ENCODE measurements at places on chromosomes 7 and 10.

- no peak for DNase-seq
Observed at GRCh38 chr10:77248104-77248790, 389.4 kb downstream of the KCNMA1 start.

GRCh38 chr10:98270073-98270740 lies 2.2 kb upstream of the LOXL4 start:
- no peak for DNase-seq

DNA sequence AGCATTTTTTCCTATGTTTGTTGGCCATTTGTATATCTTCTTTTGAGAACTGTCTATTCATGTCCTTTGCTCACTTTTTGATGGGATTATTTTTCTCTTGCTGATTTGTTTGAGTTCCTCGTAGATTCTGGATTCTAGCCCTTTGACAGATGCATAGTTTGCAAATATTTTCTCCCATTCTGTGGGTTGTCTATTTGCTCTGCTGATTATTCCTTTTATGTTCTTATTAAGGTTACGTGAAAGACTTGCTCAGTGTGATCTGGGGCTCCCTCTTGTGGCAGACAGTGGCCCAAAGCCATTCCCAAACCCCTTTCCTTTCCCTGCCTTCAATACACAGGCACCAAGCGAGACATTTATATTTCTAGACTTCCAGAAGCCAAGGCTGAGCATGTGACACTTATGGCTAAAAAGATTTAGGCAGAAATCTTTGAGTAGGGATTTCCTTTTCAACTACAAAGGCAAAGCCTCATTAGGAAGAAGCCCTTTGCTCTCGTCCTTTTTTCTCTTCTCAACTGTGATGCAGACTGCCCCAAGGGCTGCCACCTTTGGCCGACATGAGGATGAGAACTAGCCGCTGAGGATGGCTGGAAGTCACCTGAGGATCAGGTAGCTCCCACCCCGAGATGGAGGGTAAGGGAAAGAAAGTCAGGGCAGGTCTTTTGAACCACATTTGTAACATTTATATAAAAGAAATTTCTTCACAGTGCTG lies 23.6 kb downstream of the ST8SIA6 start:
- peak; percentile 72 for DNase-seq

- no peak for DNase-seq
Observed at GRCh38 chr10:26787362-26787761, 73.4 kb downstream of the ABI1 start.

- DNase-seq: no peak
Observed at GRCh38 chr7:46369933-46370654, 449.0 kb upstream of the IGFBP3 start.

DNA sequence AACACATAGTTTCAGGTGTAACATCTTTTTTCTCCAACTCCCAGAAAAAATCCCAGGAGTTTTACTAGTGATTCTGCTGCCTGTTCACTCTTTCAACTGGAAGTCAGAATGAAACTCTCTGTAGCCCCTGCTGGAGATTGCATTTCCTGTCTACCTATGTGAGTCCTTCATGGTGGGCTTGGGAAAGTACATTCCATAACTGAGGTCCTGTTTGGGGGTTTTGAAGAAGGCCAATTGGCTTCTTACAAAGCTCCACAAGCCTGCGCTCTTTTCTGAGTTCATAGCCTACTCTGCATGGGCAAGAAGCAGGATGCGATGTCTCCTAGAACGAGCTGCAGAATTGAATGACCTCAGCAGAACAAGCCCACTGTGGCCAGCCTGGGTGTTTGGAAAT lies 86.7 kb downstream of the LYZL2 start:
- DNase-seq: no peak

GRCh38 chr7:149733924-149734790 lies 39.2 kb downstream of the ZNF467 start:
- DNase-seq: no peak

- DNase-seq: no peak
Observed at GRCh38 chr7:11294218-11294617, 320.5 kb downstream of the PHF14 start.

DNA sequence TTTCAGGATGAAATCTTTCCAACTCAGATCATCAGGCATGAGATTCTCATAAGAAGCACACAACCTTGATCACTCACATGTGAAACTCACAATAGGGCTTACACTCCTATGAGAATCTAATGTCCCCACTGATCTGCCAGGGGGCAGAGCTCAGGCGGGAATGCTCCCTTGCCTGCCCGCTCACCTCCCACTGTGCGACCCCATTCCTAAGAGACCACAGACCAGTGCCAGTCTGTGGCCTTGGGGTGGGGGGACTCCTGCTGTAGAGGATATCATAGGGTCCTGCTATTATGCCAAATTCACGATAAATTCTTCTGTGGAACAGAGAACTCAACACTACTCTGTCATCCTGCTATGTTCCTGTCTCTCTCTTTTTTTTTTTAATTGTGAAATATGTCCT lies 5.2 kb upstream of the RASGEF1A start:
- DNase-seq: no peak

DNA sequence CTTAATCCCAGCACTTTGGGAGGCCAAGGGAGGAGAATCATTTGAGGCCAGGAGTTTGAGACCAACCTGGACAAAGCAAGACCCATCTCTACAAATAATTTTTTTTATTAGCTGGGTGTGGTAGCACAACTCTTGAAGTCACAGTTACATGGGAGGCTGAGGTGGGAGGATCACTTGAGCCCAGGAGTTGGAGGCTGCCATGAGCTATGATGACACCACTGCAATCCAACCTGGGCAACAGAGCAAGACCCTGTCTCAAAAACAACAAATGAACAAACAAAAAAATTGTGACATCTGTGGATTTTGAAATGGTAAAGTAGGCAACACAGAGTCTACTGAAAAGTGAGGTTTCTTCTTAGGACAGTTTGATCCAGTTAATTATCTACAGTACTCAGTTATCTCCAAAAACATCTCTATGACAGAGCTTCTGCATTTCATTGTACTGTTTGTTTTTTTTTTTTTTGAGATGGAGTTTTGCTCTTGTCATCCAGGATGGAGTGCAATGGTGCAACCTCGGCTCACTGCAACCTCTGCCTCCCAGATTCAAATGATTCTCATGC lies 3.3 kb upstream of the ANKRD61 start:
- no peak for DNase-seq

- DNase-seq: no peak
Observed at GRCh38 chr7:39624935-39625694, 1.7 kb downstream of the RALA start.

- DNase-seq: no peak
Observed at GRCh38 chr7:15481132-15481531, 80.7 kb downstream of the AGMO start.

GRCh38 chr10:58475322-58476277 lies 37.1 kb upstream of the BICC1 start:
- no peak for DNase-seq

GRCh38 chr7:33614357-33615117 lies 290.8 kb upstream of the BMPER start:
- DNase-seq: no peak

DNA sequence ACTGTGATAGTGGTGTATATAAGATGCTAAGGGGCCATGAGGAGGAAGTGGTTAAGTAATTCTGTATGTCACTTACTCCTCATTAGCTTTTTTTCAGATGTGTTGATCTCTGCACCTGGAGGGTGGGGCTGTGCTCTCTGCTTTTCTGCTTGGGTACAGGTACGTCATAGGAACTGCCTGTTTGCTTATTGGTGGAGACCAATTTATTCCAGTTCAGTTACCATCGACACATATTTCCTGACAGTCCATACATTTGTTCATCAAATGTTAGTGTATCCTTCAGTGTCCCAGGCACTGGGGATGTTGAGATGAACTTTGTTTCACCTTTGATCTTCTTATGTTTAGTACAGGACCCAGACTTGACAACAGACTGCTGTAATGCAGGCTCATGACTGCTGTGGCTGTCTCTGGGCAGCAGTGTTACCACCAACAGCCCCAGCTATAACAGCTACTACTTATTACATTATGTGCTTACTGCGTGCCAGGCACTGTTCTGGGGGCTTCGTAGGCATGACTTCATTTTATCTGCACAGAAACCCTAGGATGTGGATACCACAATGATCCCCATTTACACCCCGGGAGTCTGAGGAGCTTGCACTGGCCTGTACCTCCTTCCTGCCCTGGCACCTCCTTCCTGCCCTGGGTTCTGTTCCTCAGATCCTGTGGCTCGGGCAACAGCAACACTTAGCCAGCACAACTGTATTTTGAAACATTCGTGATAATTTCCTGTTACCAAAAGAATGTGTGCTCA lies 87.4 kb downstream of the BUB3 start:
- DNase-seq: no peak

DNA sequence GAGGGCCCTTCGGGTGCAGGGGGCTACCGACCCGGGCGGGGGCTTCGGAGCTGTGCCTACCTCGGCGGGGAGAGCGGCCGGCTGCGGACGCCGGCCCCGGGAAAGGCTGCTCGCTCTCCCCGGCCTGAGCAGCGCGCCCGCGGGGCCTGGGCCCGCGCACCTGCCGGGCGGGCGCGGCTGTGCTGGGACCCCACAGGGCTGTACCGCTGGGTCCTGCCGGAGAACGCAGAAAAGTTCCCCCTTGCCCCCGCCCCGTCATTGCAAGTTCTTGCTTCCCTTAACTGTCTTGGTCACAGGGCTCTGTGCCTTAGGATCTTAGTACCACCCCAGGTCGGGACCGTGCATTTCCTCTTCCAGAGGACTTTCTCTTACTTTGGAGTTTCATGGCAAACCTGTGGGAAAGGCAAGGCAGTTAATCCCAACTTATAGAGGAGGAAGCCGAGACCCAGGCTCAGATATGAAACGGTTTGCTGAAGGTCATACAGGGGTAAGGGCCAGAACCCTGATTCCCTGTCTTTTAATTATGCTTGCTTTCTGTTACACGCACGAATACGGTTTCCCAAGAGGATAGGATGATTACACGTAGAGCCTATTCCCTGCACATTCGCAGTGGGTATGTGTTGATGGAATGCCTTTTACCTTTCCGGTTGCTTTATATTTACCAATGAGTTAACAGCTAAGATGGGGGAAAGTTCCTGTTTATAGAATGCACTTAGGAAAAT lies 652 bp downstream of the PCGF5 start:
- peak; percentile 28 for DNase-seq

DNA sequence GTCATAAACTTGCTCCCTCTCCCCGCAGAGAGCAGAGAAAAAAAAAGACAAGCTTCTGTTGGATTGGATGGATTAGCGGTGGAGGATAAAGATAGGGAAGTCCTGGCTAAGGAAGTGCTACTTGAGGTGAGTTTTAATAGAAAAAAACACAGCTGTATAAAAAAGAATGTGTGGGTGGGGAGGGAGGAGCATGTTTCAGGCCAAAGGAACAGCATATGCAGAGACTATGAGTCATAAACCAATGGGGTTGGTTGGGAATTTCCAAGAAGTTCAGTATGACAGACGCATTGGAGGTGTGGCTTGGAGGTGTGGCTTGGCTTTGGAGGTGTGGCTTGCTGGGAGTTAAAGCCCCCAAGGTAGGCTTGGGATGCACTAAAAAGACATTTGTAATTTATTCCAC lies 103.0 kb upstream of the LSM8 start:
- no peak for DNase-seq

DNA sequence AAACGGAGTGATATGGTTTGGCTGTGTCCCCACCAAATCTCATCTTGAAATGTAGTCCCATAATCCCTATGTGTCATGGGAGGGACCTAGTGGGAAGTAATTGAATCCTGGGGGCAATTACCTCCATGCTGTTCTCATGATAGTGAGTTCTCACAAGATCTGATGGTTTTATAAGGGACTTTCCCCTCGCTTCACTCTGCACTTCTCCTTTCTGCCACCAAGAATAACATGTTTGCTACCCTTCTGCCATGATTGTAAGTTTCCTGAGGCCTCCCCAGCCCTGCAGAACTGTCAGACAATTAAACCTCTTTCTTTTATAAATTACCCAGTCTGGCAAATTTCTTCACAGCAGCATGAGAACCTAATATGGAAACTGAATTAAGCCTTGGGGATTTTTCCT lies 19.1 kb downstream of the FAM3C start:
- no peak for DNase-seq

DNA sequence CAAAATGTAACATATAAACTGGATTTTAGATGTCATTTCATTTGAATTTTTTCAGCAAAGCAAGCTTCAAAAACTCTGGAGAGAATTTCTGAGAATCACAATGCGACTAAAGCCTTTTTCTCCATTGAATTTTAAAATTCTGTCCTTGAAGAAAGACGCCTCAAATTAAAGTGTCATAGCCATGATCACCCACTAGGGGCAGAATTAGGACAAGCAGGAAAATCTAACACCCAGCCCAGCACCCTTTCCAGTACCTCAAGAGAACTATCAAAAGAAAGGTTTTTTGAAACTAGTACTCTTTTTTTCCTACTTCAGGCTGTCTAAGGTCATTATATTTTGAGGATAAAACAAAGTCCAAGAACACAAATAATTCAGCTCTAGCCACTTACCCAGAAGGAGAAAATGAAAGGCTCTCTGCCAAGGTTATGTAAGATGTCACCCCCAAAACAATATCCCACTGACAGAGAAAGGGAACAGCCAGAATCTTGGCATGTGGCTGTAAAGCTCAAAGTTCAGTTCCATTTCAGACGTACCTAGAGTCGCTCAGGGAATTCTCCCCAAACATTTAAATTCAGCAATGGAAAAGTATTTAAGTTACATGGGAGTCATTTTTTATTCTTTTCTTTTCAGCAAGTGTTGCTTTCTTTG lies 299.4 kb downstream of the SNX13 start:
- DNase-seq: peak; percentile 56

DNA sequence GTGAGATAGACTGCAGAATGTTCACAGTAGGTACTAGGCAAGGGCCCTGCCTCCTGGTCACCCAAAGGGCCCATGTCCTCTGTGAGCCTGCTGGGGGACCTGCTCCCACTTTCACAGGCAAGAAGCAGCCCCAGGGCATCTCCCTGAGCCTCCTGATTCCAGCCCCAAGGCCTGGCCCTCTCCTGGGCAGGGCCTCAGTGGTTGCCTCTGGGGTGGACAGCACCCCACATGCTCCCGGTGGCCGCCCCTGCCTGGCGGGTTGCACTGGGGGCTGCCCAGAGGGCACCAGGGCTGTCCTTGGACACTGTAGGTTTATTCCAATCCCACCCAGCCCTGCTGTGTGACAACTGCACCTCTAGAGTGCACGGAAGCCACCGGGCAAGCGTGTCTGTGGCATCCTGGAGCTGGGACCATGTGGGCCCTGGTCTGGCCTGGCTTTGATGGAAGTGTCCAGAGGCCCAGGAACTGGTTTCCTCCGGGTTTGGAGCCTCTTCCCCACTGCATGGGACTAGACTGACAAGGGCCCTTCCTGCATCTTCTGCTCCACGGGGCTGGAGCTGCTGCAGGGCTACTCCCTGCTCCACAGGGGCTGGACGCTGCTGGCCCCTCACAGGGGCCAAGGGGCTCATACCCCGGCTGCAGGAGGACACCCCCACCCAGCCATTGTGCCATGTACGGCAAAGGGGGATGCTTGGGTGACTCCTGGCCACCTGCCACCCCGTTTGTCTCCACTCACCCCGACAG lies 25.0 kb upstream of the SYCE1 start:
- no peak for DNase-seq

DNA sequence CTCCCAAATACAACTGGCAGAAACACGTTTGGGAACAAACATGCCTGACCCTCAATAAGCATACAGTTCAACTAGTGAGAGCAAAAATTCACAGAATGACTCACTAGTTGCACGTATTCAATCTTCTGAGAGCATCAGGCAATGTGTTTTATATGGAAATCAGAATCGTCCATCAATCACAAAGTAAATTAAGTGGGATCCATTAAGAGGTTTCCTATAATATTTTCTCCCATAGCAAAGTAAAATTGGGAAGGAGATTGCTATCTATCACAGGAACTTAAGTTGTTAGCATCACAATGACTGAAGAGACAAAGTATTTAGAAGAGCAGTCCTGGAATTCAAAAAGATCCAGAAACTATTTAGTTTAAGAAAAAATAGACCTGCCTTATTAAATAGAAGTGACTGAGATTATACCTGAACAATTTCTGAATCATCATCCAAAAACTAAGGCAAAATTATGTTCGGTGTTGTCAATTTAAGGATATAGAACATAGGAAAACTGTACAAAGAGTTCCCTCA lies 28.3 kb downstream of the INHBA start:
- no peak for DNase-seq

Data from pons (tissue), 1 donor.